ENCODE measurements at places on chromosomes 13 and 19.

- DNase-seq = peak; percentile 91
Measured at GRCh38 chr19:16446724-16447368, 24.9 kb downstream of the EPS15L1 start.

- DNase-seq = no peak
Measured at GRCh38 chr13:103018556-103018955, 47.7 kb downstream of the SLC10A2 start.

DNA sequence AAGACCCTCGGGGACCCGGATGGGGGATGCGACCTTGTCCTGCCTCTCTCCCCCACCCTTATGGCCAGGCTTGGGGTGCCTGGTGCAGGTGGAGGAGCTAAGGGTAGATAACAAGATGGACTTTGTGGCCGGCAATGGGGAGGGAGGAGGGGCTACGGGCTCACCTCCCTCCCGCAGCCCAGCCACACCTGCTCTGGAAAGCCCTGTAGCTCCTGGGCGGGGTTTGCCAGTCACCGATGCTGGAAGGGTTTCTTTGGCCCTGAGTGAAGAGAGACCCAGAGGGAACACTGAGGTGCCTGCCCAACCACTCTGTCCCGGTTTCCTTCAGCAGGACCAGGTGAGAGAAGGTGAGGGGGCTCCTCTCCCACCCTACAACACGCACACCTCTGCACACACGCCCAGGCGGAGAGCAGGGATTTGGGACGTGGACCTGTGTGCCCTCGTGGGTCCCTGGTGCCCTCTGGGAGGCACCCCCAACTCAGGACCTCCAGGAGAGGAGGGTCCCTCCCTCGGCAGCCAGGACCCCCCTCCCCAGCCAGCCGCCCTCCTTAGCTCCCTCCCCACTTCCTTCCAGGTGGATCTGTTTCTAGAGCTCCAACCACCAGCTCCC, at the start of gene FUT2:
Gene FUT2 (plus strand): TSS at position 229 of the 610 bp plus-strand sequence. CDS start 6,986 bp downstream, outside the sequence.
- no peak for DNase-seq

- DNase-seq = no peak
Measured at GRCh38 chr19:19204181-19204580, 967 bp upstream of the NR2C2AP start.

GRCh38 chr19:18496167-18496979, 25.5 kb downstream of the ELL start:
- DNase-seq = no peak

GRCh38 chr13:100984085-100984705, 309.6 kb upstream of the TMTC4 start:
- DNase-seq = peak; percentile 71

Data from astrocyte of the hippocampus (primary cell).